ENCODE measurements at places on chromosomes 12 and 14.

DNA sequence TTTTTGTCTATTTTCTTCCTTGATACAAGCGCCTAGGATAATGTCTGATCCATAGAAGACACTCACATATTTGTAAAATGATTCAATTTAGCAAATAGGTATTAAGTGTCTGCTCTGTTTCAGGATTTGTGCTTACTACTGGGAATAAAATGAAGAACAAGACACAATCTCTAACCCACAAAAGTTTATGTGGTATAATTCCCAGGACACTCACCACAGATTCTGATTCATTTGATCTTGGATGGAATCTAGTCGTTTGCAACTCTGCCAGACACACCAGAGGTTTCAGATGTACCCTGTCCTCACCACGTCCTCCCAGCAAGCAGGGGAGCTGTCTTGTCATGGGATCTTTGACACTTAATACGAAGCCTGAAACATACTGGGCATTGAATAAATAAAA lies 208.3 kb downstream of the LRIG3 start:
- DNase-seq, result peak; percentile 62

- DNase-seq, result no peak
These were observed 31.9 kb downstream of the KSR2 start for GRCh38 chr12:117936722-117937484.

GRCh38 chr12:15230137-15230536 lies 8.9 kb upstream of the RERG start:
- no peak for DNase-seq

DNA sequence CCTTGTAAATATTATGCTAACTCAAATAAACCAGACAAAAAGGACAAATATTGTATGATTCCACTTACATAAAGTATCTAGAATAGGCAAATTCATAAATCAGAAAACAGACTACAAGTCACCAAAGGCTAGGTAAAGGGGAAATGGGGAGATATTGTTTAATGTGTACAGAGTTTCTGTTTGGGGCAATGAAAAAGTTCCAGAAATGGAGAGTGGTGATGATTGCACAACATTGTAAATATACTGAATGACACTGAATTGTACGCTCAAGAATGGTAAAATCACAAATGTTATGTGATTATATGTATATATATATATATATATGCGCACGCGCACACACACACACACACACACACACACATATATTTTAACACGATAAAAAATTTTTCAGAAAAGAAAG lies 182.5 kb downstream of the SLC2A13 start:
- no peak for DNase-seq

GRCh38 chr14:100654814-100655740 lies 67.9 kb upstream of the BEGAIN start:
- peak; percentile 54 for DNase-seq

DNA sequence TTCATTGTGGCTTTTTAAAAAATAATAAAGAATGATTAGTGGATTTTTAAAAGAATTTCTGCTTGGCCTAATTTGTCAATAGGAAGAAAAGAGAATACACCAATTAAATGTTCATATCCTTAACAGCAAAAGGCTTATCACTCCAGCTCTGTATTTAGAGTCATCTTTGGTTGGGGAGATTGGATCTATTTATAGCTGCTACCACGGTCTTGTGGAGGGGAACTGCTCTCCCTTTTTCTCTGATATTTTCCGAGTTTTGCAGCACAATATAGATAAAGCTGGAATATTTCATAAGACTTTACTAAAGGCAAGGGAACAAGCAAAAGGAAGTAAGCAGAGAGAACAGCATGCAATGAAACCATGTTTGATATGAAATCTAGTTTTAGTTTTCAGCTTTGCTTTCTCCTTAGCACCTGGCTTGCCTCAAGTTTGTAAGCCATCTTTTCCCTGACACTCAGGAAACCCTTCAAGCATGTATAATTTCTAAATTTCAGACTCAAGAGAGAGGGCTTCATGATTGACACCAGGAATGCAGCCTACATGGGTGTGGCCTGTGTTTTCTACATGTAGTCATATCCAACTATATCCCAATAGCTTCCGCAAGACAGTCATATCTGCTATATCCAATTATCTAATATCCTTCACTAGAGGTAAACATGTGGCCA lies 35.2 kb downstream of the BRMS1L start:
- DNase-seq, result no peak

- DNase-seq, result no peak
These were observed 356.0 kb downstream of the DUSP6 start for GRCh38 chr12:88996200-88996788.

GRCh38 chr12:17841496-17841895 lies 248.5 kb downstream of the RERGL start:
- no peak for DNase-seq

DNA sequence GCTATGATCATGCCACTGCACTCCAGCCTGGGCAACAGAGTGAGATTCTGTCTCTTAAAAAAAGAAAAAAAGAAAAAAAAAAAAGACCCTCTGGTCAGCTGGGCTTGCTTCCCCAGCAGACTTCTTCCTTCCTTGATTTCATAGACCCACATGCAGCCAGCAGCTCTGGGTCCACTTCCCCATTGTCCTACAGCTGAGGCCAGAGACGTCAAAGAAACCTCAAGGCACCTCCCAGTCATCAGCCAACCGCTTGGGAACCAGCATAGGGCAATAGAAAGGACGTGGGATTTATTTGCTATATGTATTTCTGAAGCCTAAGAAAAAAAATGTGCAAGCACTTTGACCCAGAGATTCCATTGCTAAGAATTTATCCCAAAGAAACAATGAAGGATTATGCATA lies 35.4 kb upstream of the SPPL3 start:
- DNase-seq, result no peak

DNA sequence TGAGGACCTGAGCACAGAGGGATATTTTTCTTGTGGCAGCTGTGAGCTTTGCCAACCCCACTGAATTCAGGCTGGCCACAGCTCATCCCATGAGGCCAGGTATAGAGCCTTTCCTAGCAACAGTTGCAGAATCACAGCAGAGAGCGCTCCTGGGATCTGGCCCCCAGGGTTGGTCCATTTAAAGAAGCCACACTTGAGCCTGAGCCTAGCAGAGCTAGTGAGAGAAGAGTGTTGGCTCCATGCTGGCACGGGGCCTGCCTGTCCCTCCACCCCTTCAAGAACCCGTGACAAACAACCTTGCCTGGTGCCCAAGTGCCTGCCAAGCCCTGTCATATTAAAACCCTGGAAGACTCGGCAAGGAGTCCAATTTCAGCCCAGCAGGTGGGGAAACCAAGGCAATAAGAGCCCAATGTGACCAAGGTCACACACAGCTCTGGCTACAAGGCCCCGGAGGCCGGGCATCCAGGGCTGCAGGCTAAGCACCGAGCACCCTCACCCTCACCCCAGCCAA lies 91.6 kb downstream of the LRRC74A start:
- DNase-seq, result peak; percentile 64

- DNase-seq, result no peak
These were observed 14.2 kb downstream of the GZMH start for GRCh38 chr14:24595073-24595808.

GRCh38 chr14:68574461-68574860 lies 218.4 kb downstream of the ZFP36L1 start:
- DNase-seq, result peak; percentile 23

- no peak for DNase-seq
These were observed 455.0 kb downstream of the PCNX1 start for GRCh38 chr14:71362282-71362681.

DNA sequence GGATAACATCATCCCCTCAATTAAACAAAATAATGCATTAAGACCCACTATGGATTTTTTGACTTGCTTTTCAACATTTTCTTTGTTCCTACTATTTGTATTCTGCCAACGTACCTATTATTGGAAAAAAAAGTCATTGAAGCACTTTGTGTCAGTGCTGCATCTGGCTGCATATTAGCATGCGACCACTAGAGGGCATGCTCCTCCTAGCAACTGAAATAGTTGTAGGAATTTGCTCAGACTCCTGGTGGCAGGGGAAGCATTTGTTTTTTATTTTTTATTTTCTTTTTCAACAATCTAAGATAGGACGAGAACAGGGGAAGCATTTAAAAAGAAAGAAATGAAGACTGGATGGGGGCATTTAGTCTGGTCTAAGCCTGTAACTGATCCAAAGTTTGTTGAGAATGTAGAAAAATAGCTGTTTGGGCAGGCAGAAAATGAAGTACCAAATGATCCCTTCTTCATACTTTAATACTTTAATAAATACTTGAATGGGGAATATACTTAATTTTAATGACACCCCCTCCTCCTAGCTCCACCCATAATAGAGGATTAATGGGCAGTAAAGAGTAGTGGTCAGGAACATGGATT lies 14.5 kb upstream of the CLEC4A start:
- DNase-seq, result peak; percentile 89

GRCh38 chr12:50803230-50803875 lies 39.4 kb upstream of the TMPRSS12 start:
- DNase-seq, result no peak

GRCh38 chr12:52018433-52019112 lies 11.8 kb downstream of the TAMALIN start:
- DNase-seq, result no peak

- DNase-seq, result peak; percentile 34
These were observed 130.8 kb downstream of the RAD51B start for GRCh38 chr14:67950386-67950785.

GRCh38 chr12:15209782-15210181 lies 11.4 kb downstream of the RERG start:
- DNase-seq, result peak; percentile 64

DNA sequence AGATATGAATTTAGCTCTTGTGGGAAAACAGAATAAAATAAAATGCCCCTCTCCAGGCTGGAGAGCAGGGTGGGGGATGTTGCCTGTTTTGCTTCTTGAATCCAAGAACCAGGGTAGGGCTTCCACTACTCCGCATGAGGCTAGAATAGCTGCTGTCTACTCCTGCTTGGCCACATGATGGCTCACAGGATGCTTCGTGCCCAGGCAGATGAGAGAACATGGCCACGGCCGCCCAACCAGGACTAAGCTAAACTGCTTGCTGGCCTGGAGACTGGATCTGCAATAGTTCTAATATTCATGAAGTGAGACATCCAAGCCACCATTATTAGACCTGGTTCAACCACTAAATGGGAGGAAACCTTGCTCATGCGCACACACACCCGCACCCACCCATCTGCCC lies 122.2 kb upstream of the METAP2 start:
- no peak for DNase-seq

DNA sequence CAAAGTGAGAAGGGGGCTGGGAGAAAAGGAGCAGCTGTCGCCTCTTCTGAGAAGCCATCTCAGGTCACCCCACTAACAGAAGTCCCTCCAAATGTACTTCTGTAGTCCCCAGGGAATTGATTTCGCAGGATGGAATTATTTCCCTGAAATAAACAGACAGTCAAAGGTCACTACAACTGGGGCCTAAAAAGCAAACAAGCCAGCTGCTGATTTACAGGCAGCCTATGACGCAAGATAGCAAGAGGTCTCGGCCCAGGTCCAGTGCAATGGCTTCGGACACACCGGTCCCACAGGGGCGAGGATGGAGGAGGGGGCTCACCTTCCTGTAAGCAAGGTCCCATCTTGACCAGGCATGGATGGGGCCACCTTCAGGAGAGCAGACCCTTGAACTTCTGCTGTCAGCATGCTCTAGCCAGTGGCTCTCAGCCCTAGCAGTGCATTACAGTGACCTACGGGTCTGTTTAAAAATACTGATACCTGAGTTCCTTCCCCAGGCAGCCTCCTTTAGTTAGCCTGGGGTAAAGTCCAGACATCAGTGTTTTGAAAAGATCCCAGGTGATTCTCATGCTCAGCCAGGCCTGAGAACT lies 18.1 kb downstream of the NUAK1 start:
- no peak for DNase-seq

DNA sequence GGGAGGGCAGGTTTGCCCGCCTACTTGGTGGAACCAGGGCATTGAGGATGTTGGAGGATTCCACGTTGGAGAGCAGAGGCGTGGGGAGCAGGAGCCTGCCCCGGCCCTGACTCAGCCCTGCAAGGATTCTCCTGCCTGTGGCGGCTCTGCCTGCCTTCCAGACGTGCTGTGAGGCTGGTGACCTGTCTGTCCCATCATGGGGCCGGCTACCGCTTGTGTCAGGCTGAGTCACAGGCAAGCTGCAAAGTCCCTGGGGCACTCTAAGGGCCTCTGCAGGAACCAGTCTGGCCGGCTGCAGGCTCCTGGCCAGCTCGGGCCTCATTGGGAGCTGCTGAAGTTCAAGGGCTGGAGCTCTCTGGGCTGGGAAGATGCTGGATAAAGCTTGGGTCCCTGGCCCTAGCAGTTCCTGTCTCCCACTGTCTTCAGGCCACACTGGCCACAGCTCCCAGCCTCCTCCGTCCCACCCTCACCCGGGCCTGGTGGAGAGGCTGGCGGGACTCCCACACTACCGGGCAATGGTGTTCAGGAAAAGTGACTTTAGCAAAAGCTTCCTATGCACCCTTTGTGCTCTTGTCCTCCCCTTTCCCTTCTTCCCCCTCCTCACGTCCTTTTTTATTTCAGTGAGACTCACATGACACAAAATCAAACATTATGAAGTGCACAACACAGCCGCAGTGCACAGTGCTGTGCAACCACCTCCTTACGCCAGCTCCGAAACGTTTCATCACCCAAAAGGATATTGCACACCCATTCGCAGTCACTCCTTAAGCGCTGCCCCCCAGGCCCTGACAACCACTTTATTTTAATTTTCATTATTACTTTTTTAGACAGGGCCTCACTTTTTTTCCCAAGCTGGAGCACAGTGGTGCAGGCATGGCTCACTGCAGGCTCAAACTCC lies 22.0 kb upstream of the ULK1 start:
- DNase-seq, result peak; percentile 71

DNA sequence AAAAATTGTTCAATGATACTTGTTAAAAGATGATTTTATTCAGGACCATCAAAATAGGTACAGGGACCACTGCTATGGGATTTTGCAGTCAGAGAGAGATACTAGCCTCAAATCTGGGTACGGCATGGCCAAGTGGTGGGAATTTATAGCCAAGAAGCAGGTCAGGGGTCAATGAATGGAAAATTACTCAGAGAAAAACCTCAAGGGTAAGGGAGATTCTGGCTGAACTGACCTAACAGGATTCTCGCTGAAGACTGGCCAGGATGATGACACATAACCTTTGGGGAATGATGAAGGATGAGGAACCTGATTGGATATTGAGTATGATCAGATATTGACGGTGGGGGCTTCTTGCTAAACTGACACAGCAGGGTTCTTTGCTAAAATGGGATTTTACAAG lies 32.7 kb downstream of the DEPDC4 start:
- no peak for DNase-seq

DNA sequence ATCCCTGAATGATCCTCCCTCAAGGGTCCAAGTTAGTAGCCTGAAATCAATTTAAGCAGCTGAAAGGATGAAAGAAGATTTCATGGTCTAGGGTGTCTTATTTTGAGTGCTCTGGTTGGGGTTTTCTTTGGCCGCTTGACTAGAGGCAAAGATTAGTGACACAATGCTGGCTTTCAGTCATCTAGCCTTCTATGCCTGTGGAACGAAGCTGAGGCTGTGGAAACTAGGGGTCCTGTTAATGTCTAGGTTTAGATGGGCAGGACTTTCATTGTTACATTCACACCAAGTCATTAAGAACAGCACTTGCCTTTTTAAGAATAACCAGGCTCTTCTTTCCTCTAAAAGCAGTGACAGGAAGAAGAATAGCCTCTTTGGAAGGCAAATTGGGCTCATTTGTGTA lies 253.8 kb upstream of the E2F7 start:
- DNase-seq, result no peak

- no peak for DNase-seq
These were observed 50.0 kb upstream of the CERS5 start for GRCh38 chr12:50217202-50217601.
